ENCODE measurements at places on chromosomes 5 and 9.

DNA sequence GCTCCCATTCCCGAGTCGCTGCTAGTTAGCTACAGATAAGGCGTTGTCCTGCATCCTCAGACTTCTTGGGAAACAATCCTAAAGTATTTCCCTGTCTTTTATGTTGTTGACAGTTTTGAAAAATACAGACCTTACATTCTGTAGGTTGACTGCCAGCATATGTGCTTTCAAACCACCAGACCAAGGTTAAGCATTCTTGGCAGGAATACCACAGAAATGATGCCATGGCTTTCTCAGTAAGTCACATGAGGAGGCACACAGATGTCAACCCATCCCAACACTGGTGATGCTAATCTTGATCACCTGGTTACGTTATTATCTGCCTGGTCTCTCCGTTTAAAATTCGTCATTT is 871 bp downstream of the GLE1 start:
- peak; percentile 71 for DNase-seq

DNA sequence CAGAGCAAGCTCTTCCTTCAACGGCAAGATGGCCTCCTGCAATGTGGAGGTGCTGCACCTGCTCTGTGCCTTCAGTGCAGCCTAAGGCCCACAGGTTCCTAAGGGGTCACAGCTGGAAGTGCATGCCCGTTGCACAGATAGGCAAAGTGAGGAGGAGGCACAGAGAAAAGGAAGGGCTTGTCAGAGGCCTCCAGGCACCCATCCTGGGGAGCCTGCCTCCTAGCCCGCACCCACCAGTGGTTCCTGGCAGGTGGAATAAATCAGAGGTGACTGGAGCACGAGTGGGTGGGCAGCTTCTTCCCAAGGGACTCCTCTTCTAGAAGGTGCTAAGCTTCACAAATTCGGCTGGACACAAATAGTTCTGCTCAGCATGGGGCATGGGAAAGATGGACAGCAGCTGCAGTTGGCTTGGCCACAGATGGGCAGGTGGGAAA is 52.8 kb upstream of the STXBP1 start:
- DNase-seq, result no peak

DNA sequence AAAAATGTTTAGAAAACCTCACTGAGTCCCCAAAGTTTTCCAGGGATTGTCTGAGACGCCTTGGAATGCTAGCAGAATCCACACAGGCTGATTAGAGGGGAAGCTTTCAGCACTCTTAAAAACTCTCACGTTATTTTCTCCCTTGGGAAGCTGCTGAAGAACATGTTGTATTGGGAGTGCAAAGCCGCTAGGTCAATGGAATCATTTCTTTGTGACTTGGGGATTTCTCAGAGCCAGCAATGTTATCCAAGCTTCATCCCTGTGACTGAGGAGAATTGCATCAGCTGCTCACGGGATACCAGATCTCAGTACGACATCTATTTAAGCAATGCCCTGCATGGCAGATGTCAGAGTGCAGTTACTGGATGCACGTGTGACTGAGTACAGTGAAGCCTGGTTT is 426.4 kb upstream of the MPDZ start:
- DNase-seq, result no peak

DNA sequence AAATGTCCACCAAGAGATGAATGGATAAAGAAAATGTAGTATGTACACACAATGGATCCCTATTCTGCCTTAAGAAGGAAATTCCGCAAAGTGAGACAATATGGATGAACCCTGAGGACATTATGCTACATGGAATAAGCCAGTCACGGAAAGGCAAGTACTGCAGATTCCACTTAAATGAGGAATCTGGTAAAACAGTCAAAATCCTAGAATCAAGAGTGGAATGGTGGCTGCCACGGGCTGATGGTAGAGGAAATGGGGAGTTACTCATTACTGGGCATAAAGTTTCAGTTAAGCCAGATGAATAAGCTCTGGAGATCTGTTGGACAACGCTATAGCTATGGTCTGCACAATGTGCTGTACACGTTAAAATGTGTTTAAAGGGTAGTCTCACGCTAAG is 47.2 kb downstream of the STK10 start:
- no peak for DNase-seq

GRCh38 chr5:4990462-4990861 is 149.7 kb upstream of the ADAMTS16 start:
- DNase-seq, result no peak

- DNase-seq, result no peak
These were observed 43.4 kb downstream of the PPP1R2B start for GRCh38 chr5:156893517-156893916.

DNA sequence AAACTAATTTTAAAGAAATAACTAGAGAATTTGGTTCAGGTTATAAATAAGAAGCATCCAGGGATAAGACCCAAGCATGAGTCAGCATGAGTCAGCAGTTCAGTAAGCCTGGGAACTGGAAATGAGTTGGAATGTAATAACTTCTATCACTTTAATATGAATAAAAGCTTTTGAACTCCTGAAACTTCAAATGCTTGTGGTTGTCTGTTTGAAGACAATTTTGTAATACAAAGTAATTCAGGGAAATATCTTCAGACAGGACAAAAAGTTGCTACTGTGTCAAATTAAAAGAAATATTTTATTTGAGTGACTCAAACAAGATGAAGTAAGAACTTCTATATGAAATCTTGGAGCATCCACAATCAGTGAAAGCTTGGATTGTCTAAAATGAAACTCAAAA is 331.2 kb upstream of the DAB2 start:
- DNase-seq, result peak; percentile 83

DNA sequence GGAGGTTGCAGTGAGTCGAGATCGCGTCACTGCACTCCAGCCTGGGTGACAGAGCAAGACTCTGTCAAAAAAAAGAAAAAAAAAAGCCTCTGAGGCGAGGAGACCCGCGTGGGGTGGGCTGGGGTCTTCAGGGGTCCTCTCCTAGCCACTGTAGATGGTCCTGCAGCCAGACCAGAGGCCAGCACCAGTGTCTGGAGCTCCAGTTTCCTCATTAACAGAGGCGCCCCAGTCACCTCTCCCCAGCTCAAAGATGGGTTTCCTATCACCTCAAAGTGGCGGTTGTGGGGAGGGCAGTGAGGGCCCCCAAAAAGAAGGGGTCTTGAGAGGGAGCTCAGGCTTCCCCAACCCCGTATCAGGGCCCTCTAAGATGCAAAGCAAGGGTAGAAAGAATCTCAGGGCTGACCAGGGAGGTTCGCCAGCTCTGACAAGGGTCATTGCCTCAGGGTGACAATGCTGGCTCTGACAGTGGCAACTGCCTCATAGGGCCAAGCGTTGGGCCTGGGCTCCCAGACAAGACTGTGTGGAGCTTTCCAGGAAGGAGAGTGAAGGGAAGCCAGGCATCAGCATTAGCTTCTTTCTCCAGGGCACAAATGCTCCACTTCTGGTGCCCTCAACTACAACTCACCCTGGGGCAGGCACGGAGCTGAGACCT is 15.0 kb downstream of the STK10 start:
- DNase-seq, result no peak

GRCh38 chr9:36640771-36641381 is 68.2 kb downstream of the MELK start:
- no peak for DNase-seq

- DNase-seq, result no peak
These were observed 315.1 kb downstream of the CCDC171 start for GRCh38 chr9:15867988-15868387.

DNA sequence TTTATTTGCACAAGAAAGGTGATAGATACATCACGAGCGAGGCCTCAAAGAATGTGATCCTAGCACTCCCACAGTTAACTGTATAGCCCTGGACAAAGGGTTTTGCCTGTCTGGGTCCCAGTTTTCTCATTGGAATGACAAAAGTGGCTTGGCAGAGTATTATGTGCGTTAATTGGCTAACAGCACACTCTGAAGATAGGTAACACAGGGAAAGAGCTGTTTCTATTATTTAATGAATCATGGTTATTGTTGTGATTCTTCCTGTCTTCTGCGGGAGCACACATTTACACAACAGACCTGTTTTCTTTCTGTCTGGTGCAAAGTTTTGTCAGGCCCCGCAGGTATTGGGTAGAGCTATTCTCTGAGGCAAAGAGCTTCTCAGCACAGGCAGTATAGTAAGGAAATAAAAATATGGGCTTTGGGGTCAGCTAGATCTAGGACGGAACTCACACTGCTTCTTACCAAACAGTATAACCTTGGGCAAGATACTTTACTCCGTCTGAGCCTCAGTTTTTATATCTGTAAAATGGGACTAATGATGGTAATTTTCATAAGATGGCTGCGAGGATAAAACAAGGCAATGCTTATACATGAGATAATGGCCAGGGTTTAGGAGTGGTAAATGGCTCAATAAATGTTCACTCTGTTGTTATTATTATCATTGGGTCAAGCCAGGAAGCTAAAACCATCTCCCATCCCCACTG is 78.9 kb downstream of the PLAC8L1 start:
- no peak for DNase-seq

DNA sequence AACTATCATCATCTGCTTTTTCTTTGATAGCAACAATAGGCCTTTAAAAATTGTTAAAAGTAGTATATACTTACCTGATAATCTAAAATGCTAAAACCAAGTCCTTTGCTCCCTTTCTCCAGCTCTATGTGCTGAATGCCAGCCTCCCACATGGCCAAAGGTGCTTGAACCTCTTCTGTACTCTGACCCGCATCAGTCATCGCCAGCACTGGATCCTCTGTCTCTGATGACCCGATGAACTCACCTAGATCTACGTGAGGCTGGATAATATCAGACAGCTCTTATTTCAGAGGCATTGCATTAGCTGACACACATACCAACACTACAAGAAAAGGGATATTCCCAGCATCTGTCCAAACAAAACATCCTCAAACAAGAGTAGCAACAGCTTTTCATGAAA is 89.5 kb downstream of the MPDZ start:
- DNase-seq, result no peak

- no peak for DNase-seq
These were observed 6.5 kb downstream of the GHR start for GRCh38 chr5:42429694-42430093.

- DNase-seq, result no peak
These were observed 13.4 kb upstream of the TNIP1 start for GRCh38 chr5:151094030-151094851.
